ENCODE measurements at places on chromosomes 12 and 14.

- no peak for DNase-seq
Measured at GRCh38 chr12:123453165-123453564, 4.8 kb upstream of the SNRNP35 start.

GRCh38 chr14:72111911-72112310, 179.7 kb downstream of the RGS6 start:
- DNase-seq = no peak

- DNase-seq = no peak
Measured at GRCh38 chr12:104243551-104243950, 28.0 kb downstream of the TXNRD1 start.

DNA sequence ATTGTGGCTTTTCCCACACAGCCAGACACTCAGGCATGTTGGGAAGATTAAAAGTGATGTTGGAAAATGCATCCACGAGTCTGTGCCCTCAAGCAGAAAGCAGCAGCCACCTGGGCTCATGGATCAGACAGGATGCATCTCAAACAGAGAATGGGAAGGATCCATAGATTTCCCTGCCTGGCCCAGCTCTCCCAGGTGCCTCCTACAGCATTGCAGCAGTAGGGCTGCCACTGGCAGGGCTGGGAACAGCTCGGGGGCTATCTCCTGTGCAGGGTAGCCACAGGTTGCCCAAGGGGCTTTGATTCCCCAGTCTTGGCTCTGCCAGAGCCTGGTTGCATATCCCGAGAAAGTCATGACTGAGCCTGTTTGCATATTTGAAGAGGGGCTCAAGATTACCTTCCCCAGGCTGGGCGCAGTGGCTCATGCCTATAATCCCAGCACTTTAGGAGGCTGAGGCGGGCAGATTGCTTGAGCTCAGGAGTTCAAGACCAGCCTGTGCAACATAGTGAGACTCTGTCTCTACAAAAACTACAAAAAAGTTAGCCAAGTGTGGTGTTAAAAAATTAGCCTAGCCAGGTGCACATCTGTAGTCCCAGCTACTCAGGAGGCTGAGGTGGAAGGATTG, 19.5 kb downstream of the C14orf132 start:
- DNase-seq = no peak

DNA sequence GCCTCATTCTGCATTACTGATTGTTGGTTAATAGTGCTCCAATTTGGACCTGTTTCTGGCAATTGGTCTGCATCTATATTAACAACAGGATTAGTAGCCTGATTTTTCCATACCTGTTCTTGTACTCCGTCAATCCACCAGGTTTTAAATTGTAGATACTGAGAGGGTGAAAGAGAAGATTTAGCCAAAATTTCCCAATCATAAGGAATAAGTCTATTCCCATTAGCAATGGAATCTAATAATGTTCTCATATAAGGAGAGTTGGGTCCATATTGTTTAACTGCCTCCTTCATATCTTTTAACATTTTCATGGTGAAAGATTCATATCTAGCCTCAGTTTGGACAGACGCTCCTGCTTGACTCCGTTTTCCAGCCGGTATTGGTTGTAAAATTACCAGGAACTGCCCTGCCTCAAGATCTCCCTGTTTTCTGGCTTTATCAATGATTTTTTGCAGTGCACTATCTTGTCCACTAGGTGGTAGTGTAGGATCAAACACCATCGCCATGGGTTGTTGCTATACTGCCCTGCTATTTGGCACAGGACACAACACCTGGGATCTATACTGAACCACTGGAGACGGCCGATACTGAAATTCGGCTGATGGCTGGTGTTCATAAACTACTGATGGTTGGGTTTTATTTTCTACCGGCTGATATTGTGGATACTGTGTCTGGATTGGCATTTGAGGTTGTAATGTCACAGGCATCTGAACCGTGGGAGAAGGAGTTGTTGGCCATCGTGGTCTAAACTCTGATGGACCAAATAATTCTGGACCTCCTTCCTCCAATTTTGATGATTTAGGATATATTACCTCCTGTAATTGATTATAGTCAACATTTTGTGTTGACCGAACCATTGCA, 25.2 kb downstream of the DHRS4L2 start:
- no peak for DNase-seq

All from stimulated activated CD4-positive, alpha-beta T cell treated with anti-CD3 and anti-CD28 coated beads, Interleukin-12 subunit alpha, Interleukin-12 subunit beta, amount 100 ng/mL, for 4 hours (primary cell).